ENCODE measurements at places on chromosomes 5 and 9.

GRCh38 chr5:33721491-33722200, 170.1 kb downstream of the ADAMTS12 start:
- DNase-seq = no peak

DNA sequence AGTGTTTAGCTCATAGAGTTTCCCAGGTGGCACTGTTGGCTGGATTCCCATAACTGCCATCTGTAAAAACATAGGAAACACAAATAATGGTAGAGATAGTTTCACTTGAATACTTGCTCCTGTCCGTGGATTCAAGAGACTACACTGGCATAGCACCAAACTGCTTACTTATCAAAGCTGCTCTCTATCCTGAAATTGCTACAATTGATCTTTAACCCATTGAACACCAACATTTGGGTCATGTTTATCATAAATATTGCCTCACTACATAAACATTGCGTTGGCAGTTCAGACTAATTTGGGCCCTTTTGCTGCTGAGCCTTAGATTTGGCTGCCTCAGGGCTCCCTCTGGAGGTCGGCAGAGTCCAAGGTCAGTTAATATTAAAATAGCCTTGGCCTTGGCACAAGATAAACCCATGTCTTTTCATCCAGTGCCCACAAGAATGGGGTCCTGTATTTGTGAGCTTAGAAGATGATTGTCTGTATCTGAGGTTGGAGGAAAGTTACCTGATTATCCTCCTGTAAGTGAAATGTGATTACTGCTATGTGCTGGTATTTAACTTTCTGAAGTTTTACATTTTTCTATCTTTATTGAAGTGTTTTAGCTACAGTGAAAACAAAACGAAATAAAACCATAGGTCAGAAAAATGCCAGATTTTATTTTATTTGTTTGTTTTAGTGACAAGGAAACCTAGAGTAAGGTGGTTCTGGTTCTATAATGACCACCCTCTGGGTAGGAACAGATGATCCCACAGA, 4.0 kb upstream of the RANBP3L start:
- no peak for DNase-seq

- DNase-seq = no peak
These were observed 435.7 kb downstream of the SH3GL2 start for GRCh38 chr9:18014556-18014955.

GRCh38 chr5:84605241-84605640, 220.6 kb upstream of the EDIL3 start:
- no peak for DNase-seq

- no peak for DNase-seq
These were observed 136.7 kb downstream of the CAVIN4 start for GRCh38 chr9:100714372-100715099.

DNA sequence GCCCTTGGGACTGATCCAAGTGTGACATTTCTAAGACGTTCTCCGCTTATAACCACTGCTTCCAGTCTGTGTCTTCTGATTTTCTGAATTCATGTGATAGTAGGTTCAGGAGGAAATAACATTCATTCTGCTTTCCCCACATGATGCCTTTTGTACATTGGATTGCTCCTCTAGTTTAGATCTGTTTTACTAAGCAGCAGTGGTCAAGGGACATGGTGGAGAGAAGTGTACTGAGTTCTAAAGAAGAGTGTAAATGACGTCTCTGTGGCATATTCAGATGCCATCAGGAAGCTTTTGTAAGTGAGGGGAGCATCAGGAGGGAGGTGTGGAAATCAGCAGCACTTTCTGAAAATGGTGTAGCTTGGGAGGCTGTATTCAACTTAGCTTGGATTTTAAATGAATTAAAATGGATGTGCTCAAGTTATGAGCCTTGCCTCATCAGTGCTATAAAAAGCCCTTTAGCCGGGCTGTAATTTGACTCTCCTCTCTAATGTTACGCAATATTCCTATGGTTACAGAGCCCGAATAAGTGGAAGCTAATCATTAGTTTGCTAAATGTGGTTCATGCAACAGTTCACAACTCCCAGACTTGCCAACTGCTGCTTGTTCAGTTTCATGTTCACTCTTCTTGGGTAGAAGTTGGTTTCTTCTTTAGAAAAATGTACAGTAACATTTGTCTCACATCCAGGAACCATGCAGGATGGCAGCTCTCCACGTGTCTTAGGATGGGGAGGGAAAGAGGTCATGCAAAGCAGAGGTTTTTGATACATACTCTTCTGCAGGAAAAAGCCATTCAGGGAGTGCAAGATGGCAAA, 281.3 kb downstream of the ARHGAP26 start:
- DNase-seq = peak; percentile 88

DNA sequence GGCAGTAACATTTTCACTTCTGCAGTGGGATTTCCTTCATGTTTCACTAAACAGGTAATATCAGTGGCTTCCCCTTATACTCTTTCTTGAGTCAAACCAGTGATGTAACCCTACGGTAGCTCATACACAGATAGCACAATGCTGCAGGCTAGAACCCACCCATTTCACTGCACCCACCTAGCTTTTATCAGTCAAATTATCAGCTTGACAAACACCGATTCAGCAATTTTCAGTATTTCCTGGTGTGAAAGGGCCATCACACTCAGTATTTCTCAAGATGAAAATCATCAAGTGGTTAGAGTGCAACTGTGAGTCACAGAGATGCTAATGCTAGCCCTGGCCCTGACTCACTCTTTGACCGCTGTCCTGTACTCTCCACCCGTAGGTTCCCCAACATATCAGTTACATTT, 242.3 kb upstream of the PTGER4 start:
- no peak for DNase-seq

- no peak for DNase-seq
These were observed 2.8 kb upstream of the ADAMTS12 start for GRCh38 chr5:33894566-33894965.

DNA sequence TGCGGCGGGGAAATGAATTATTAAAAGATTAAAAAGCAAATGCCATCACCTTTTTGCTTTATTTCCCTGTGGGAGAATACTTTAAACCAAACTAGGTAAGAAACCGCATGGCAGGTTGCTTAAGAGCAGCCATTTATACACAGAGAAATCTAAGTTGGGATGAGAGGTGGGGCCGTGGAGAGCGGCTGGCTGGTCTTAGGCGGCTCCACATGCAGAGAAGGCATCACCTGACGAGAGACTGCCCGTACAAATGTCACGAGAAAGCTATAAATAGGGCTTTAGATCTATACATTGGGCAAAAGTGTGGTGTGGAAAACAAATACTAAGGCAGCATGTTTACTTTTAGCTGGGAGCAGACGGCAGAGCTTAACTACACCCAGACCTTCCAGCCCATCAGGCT, 39.4 kb downstream of the MED27 start:
- DNase-seq = no peak

DNA sequence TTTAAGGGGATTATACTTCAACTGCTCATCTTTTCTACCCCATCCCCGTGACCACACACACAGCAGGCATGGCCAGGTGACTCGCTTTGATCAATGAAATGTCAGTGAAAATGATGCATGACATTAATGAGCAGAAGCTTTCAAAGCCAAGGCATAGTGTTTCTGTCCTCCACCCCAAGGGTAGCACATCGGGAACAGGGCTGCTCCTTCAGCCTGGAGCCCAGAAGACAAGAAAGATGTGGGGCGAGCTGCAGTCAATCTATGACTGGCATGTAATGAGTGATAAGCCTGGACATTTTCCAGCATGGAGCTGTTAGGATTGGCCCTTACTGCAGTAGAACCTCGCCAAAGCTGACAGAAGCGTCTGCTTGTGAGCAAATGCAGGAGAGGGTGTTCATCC, 122.6 kb upstream of the IRX2 start:
- DNase-seq = no peak

DNA sequence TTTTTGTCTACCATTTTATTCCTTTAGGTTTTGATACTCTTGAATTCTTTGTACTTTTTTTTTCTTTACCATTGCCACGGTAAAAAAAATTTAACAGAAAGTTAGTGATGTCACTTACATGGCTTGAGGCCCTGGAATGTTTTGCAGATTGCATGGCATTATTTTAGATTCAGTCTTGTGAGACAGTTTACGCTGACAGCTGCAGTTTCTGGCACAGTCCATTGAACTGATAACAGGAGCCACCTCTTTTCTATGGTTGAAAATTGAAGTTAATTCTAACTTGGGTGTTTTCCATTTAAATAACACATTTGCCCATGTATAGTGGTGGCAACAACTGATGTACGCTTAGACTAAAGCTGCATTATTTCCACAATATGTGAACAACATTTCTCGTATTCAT, 1028.5 kb downstream of the CDH18 start:
- no peak for DNase-seq

- DNase-seq = no peak
These were observed 6.4 kb downstream of the TLX3 start for GRCh38 chr5:171315386-171315891.

DNA sequence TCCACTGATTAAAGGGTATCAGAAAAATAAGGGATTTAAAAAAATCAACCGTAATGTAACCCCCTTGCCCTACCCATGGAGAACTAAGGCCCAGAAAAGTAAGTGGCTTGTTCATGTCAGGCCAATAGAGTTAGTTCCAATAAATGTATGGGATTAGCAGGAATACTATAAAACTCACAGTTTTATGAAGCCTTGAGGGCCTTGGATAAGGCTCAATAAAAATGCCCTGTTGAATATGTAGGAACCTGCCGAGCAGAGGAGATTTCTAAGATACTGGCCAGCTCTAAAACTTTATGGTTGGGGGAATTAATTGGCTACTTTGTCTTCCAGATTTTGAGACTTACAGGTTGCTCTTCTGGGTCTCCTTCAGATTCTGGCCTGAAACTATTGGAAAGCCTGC, 231.0 kb downstream of the GLIS3 start:
- DNase-seq = no peak

DNA sequence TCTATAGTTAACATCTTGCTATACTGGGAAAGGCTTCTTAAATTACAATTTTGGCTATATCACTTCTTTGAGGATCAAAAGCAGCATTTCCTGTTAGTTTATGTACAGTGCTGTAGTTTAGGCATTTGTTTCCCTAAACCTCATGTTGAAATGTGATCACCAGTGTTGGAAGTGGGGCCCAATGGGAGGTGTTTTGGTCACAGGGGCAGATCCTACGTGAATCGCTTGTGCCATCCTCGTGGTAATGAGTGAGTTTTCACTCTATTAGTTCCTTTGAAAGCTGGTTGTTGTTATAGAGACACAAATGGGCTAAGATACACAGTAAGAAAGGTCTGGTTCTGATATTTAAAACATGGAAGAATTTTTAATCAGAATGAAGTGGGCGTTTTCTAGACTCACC, 5.8 kb downstream of the ACTL7A start:
- DNase-seq = no peak

GRCh38 chr5:79227484-79228025, 8.4 kb upstream of the JMY start:
- no peak for DNase-seq

- DNase-seq = no peak
These were observed 459.9 kb upstream of the NMUR2 start for GRCh38 chr5:152864991-152865390.

DNA sequence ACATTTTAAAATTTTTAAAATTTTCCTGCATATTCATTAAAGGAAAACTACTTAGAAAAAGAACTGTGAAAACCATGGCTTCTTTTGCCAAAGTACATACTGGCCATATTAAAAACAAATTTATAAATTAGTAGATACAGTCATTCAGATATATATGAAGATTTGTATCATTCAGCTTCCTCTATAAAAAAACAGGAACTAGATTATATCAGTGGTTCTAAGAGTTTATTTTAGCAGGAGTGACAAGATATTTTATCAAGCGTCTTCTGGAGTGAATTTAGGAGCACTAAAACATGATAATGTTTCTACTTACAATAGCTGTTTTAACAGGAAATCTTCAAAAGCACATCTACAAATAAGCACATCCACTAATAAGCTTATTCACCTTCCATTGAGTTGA, 171.4 kb downstream of the RAPGEF6 start:
- DNase-seq = no peak

DNA sequence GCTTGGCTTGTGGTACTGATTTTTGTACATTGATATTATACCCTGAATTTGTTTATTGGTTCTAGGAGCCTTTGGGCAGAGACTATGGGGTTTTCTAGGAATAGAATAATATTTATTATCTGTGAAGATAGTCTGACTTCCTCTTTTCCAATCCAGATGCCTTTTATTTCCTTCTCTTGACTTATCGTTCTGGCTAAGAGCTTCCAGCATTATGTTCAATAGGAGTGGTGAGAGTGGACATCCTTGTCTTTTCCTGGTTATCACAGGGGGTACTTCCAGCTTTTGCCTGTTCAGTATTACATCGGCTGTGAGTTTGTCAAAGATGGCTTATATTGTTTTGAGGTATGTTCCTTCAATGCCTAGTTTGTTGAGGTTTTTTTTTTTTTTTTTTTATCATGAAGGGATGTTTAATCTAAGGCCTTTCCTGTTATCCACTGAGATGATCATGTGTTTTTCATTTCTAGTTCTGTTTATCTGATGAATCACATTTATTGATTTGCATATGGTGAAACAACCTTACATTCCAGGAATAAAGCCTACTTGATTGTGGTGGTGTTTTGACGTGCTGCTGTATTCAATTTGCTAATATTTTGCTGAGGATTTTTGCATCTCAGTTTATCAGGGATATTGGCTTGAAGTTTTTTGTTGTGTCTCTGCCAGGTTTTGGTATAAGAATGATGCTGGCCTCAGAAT, 77.5 kb downstream of the CERT1 start:
- no peak for DNase-seq

- DNase-seq = no peak
These were observed 16.9 kb downstream of the PDGFRB start for GRCh38 chr5:150138551-150139265.

- no peak for DNase-seq
These were observed 145.4 kb downstream of the MAPKAP1 start for GRCh38 chr9:125561509-125562148.

DNA sequence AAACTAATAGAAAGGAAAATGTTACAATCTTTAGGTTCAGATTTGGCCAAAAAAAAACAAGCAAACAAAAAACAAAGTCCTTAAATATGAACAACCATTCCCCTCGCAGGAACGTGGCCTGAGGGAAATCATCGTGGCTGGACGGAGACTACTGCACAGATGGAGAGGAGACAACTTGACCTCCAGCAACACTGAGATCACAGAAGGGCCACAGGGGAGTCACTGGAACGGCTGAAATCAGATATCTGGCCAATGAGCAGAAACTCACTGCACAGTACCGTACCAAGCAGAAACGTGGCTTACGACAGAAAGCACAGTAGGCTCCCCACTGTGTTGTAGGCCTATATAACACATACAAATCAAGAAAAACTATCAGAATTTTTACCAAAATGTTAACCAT, 27.7 kb downstream of the CAMSAP1 start:
- DNase-seq = no peak

GRCh38 chr9:131661568-131662288, 78.1 kb downstream of the RAPGEF1 start:
- DNase-seq = no peak

- no peak for DNase-seq
These were observed 135.0 kb upstream of the DAP start for GRCh38 chr5:10896016-10896415.

- no peak for DNase-seq
These were observed 257.2 kb upstream of the MVB12B start for GRCh38 chr9:126069400-126069955.

DNA sequence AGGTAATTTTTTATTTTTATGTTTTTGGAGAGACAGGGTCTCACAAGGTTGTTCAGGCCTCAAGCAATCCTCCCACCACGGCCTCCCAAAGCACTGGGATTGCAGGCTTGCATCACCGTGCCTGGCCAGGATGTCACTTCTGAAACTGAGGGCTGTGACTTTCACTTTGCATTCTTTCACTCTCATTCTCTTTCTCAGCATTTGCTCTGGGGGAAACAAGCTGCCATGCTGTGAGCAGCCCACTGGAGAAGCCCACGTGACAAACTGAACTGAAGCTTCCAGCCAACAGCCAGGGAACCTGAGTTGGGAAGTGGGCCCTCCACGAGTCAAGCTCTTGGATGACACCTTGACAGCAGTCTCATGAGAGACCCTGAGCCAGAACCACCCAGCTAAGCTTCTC, 109.4 kb downstream of the C5orf15 start:
- no peak for DNase-seq

All from SIG-M5 (cell line).